ENCODE measurements at places on chromosomes 11 and 22.
A peak's percentile ranks its signal among the peaks of the same experiment; 100 is the strongest.

DNA sequence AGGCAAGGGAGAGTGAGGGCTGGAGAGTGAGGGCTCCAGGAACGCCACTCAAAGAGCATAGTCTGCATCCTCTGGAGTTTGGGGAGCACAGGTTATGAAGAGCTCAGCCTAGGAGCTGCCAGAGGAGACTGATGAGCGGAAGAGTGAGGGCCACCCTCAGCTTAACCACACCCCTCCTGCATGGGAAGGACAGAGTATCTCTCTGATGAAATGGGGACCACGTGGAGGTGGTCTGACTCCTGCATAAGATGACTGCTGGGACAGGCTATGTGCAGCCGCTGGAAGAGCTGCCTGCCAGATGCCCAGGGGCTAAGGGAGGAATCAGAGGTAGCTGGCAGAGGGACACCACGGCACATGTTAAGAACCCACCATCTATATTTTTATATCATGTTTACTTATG lies 162.9 kb upstream of the POU2AF2 start:
- DNase-seq: no peak

GRCh38 chr11:7307836-7308235 lies 56.1 kb downstream of the SYT9 start:
- no peak for DNase-seq

DNA sequence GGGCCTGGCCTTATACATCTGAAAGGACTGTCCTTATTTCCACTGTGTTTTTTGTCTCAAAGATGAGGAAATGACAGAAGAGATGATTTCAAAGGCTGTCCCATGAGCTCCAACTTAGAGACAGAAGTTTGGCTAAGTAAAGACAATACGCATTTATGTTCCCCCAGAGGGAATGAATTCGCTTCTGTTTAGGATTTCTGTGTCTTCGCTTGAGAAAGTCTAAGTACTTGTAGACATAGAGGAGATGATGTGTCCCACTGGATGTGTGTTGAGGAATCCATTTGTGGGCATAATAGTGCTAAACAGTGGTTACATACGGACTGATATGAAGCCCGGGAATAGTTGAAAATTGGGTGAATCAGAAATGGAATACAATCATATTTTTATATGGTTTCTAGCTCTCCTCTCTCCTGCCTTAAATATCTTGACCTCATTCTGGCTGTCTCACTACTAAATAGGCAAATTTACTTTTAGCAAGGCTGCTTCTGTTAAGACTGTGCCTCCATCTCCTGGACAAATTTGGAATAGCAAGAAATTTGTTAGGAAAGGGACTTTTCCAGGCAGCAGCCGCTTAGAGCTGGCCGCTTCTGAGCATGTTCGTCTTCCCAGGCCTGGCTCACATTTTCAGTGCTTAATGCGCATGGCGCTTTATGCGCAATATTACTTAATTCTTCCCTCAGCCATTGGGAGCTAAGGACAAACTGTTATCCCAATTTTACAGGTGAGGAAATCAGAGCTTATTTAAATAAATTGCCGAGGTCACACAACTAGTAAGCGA lies 1.9 kb upstream of the PEX26 start:
- no peak for DNase-seq

DNA sequence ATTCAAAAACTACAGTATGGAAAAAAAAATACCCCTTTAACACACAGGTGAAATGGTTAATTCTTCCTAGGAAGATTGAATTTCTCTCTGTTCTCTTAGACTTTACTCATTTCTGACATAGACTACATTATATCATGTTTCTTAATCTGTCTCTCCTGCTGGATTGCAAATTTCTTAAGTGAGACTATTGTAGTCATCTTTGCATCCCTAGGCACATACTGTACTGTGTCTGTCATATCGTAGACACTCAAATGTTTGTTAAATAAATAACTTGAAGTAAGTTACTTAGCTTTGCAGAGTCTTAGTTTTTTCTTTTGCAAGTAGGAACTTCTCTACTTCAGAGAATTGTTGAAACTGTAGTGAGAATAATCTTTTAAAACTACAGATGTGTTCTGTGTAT lies 58.7 kb downstream of the FAM83F start:
- DNase-seq: no peak

GRCh38 chr22:48488149-48488551 lies 1339.5 kb downstream of the BRD1 start:
- no peak for DNase-seq

- DNase-seq: no peak
Observed at GRCh38 chr22:39106326-39106725, 9.3 kb downstream of the APOBEC3H start.

DNA sequence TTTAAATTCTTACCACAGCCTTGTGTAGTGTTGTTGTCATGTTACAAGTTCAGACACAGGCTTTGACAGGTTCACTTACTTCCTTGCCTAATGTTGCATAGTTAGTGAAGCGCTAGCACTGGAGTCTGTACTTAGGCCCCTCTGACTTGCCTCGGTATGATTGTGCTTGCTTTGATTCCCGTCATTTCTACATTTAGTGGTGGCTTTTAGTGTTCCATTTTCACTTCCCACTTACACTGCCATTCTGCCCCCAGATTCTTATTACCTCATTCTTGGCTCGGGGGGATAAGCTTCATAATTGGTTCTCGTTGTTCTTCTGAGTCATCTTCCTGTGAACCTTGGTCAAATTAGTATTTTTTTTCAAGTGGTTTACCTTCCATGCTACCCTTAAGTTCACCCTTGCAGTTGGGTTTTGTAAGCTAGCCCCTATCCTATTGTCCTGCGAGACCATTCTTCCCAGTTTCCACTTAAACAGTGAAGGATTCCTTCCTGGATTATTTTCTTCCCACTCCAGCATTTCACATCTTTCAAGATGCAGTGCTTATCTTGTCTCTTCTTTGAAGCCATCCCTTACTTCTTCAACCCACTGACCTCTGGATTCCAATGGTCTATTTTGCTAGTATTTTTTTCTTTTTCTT lies 68.7 kb downstream of the DDX10 start:
- DNase-seq: peak; percentile 39

DNA sequence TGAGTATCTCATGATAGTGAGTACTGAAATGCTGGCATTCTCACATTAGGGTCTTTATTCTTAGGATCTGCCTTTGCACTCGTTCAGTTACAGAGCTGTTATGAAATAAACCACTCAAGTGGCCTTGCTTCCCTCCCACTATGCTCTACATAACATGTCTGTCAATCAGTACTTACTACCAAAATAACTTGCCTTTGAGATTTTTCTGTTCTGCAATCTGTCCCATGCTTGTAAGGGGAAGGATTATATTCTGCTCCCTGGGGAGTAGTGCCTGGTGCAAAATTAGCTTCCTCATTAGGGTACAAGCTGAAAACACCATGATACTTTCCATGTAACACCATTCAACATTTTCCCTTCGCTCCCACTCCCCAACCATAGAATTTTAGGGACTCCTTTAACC lies 1.9 kb upstream of the GRAP2 start:
- DNase-seq: no peak

GRCh38 chr11:29914203-29914930 lies 102.5 kb downstream of the KCNA4 start:
- DNase-seq: no peak

- no peak for DNase-seq
Observed at GRCh38 chr11:124409906-124410305, 11.1 kb upstream of the OR8B3 start.

- no peak for DNase-seq
Observed at GRCh38 chr11:30568931-30569330, 17.2 kb downstream of the MPPED2 start.

DNA sequence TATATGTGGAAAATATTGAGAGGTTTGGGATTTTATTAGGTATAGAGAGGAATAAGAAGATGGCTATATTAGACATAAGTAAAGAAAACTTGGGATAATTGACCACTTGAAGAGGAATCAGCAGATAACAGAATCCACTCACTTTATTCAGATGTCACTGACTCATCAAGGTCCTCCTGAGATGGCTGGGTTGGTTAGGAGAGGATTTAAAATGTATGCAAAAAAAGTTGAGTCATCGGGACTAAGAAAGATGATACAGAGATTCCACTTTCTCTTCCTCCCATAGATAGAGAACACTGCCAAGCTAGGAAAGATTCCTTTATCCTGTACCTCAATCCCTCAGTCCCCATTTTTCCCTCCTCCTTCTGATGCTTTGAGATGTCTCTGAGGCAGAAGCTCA lies at the start of gene OR6A2:
Gene OR6A2 (minus strand): TSS at position 288 of the 400 bp plus-strand sequence. CDS start 3,981 bp downstream, outside the sequence.
- DNase-seq: no peak

DNA sequence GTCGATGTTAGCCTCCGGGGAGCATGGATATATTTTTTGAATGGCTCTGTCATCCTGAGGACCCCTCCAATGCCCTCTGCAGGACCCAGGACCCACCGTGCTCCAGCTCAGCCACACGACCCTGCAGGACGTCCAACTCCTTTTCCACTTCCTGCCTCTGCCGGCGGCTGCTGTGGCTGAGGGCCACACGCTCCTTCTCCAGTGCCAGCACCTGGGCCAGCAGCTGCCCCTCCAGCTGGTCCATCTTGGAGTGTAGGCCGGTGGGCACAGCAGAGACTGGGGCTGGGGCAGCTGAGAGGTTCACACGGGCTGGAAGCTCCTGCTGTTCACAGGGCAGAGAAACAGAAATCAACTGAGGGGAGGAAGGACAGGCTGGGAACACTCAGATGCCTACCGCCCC lies 15.6 kb downstream of the NPTXR start:
- DNase-seq: no peak

DNA sequence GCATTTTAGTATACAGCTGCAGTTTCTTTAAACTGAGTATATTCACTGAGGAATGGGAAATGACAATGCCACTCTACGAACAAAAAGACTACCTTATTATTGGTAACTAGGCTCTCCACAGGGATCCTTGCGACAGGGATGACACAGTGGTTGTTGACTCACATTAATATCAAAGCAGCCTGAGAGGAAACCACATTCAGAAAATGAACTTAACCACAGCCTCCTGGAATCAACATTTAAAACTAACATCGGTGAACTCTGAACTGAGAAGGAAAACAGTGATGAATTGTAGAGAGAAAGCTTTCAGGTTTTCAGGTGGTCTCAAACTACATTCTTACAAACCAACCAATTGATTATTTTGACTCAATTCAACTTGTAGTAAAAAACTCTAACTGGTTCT lies 90.3 kb upstream of the MTMR2 start:
- no peak for DNase-seq

- DNase-seq: no peak
Observed at GRCh38 chr11:20790622-20791021, 121.2 kb downstream of the NELL1 start.

DNA sequence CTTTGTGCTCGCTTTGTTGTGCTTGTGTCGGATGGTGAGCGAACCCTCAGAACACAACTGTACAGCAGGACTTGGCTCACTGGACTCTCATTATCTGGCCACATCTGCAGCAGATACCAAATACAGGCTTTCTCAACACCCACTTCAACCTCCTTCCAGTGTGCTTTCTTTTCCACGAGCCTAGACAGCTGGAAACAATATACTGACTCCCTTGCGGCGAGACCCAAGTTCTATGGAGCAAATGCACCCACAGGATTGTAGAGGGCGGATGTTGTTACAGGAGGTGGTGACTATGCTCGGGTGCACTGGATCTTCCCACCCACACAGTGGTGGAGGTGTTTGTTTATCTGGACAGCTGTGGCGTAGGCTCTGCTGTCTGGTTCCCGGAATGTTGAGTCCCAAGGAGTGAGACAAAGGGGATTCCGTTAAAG lies 204.3 kb downstream of the TENM4 start:
- DNase-seq: no peak

- no peak for DNase-seq
Observed at GRCh38 chr11:61571337-61571736, 9.5 kb downstream of the SYT7 start.

- DNase-seq: no peak
Observed at GRCh38 chr11:19978668-19979518, 181.4 kb downstream of the DBX1 start.

DNA sequence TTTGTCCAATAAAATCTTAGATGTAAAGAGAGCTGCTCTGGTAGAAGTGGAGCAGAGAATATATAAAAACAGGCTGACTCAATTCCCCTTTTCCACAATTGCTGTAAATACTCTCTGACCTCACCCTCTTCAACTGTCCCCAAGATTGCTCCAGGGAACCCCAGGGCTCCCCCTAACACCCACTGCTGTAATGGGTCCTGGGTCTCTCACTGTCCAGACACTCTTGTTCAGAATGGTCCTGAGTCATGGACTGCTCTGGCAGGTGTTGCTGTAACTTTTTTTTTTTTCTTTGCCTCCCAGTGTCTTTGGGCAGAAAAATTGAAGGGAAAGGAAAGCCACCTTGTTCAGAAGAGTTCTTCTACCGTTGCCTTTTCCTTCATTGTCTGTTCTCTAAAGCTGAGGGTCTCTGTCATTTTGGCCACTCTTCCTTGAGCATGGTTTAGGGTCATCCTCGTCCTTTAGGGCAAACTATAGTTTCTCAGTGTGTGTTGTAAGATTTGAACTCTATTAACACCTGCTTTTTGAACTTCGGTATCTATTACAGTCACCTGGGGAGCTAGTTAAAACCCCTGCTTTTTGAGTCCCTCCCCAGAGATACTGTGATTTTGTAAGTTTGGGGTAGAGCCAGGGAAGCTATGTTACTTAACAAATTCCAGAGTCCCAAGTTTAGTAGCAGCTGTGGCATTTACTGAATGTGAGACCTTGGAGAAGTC lies 209.5 kb downstream of the NAV2 start:
- DNase-seq: no peak

DNA sequence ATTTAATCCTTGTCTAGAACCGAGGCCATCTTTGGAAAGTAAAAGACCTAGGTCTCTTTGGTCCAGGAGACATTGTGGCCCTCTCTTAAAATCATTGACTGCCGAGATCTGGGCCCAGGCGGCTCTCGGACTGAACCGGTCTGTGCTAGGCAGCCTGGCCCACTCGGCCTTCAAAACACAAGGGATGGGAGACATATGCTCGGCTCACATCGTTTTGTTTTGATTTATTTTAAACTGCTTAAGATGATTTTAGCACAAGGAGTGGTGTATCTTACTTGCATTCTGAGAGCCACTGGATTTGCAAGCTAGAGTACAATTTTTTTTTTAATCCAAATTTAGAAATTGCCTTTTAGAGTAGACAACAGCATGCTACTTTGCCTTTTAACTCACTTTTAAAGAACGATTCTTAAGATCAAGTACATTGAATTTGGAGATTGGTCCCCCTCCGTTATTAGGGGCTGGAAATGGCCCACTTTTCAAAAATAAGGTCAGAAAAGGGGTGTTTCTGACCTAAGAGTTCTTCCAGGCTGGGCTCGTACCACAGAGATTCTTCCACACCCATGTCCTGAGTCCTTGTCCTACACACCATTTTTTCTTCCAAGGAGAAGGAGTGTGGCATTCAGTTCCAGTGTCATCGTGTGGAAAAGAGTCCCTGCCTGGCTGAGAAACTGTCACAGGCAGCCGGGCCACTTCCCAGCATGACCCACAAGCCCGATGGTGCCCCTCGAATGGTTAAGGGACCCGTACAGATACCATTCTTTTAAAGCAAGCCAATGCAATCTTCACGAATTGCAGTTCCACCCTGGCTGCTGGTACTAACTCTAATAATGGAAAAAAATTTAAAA lies 80.5 kb upstream of the WNT7B start:
- DNase-seq: no peak

DNA sequence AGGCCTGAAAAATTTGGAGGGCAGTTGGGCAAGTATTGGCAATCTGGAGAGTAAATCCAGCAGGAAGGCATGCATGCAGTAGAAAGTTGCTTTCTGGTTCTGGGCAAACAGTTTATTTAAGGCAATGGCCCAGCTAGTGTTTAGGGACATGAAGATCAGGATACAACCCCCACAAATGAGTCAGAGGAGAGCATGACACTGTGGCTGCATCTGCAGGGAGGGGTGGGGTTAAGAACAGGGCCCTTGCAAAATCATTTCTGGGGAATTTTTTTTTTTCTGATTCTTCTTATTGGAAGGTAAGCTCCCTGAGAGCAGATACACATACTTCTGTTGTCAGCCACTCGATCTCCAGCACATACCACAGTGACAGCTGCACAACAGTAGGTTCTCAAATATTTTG lies 61.1 kb downstream of the FDX1 start:
- no peak for DNase-seq

- no peak for DNase-seq
Observed at GRCh38 chr11:78050964-78051831, 12.5 kb upstream of the THRSP start.

Data from stimulated activated naive CD4-positive, alpha-beta T cell treated with Interleukin-2 at 50 U/mL for 16 hours (primary cell).